ENCODE measurements at places on chromosomes 16 and 17.

DNA sequence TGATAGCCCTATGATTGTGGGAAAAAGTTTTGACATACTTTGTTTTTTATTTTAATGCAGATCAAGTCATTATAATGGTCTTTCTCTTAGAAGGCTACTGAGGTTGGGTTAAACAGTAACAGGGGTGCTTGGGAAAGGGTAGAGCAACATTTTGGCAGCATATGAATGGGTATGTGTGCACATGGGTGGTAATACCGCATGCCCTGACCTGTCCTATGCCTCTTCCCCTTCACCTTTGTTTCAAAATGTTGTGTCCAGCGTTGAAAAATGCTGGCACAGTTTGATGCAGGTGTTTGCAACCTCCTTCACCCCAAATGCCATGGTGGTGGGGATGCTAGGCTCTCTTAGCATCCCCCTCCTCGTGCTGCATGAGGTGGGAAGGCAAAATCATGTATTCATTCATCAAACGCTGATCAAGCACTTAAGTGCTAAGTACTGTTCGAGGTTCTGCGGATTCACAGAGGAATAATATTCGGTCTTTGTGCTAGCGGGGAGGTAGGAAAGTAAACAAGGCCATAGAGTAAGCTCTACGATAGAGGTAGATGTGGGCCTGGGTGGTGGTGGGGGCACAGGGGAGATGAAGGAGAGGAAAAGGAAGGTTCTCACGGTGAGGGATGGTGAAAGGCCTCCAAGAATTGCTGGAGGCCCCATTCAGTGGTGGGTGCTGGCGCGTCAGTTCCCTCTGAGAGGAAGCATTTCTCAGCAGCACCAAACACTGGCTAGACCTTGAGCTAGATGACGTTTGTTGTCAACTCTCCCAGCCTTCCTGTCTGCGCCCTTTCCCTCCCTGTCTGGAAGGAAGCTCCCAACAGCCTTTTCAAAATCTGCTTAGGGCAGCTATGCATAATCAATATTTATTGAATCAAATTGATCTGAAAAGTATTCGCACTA, 13.3 kb upstream of the MARCHF10 start:
- no peak for DNase-seq

DNA sequence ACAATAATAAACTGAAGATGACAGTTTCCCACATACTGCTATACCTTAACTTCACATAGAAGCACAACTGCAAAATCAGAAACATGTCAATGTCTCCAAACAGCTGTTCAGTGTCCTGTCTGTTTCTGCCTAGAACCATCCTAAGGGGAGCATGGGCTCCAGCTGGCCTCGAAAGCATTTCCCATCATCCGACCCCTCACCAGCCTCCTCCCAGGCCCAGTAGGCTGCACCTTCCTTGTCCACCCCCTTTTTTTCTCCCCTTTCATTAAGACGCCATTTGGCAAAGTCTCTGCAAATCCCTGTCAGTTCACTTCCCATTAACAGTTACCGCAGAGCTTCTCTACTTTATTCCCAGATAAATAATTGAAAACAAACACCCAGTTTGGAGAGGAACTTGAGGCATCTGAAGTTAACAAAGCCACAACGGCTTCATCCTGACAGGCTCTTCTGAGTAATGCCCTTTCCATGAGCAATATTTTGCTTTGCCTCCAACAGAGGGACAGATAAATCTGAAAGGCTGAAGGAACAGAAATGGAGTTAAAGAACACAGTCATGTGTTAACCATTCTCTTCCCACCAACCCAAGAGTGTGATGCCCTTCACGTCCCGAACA, 65.3 kb downstream of the SLC39A11 start:
- no peak for DNase-seq

- DNase-seq, result no peak
Measured at GRCh38 chr17:28716740-28717577, 709 bp downstream of the RAB34 start.

- DNase-seq, result no peak
Measured at GRCh38 chr17:6700948-6701307, 12.2 kb downstream of the SLC13A5 start.

- DNase-seq, result no peak
Measured at GRCh38 chr16:75101635-75102034, 14.9 kb downstream of the LDHD start.

Data from COLO829 (cell line).